Neural crest cell (in vitro differentiated cells): ENCODE measurements at places on chromosomes 4 and X. TPM values are rescaled to one million over a fixed set of nuclear protein-coding genes. Genes with fewer than 3 reads are reported as not detected.

DNA sequence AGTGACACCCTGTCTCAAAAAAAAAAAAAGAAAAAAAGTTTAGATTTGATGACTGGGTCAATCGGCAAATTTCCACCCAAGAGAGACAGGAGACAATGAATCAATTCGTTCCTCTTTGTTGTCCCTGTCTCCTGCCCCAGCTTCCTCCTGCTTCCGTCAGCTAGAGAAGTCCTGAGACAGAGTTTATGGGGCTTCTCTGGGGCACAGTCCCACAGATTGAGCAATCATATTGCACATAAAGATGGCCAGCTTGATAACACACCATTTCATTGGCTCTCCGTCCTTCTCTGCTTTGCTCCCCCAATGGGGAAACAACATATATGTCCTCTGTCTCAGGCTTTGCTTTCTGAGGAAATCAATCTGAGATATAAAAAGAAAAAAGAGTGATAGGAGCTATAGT is 78.4 kb upstream of the FUNDC1 start:
- DNase-seq, result no peak

DNA sequence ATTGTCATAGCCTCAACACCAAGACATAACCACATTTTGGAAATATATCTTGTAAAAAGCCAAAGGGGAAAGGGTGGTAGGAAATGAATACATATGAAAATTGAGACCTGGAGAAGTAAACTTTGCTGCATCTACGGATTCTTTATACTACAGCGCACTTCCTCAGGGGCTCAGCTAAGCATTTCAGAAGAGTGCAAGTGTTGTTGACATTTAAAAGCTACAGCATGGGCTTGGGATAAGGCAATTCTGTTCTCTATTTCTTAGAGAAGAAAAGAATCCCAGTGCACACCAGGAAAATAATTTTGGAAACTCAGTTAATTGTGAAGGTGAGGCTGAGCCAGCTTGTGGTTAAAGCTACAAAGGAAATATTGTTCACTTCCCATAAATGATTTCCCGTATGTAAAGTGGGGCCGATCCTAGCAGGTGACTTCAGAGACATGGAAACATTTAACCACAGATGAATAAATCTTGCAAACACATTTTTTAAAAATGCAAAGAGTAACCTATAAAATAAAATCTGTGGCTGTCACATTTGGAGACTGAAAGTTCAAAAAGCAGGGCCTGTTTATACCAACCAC is 12.6 kb upstream of the GBA3 start:
- no peak for DNase-seq

GAGE12J gene
- total RNA-seq, result not detected in 2 replicates

- DNase-seq, result no peak
Measured at GRCh38 chr4:184190711-184191110, 27.0 kb downstream of the ENPP6 start.

DNA sequence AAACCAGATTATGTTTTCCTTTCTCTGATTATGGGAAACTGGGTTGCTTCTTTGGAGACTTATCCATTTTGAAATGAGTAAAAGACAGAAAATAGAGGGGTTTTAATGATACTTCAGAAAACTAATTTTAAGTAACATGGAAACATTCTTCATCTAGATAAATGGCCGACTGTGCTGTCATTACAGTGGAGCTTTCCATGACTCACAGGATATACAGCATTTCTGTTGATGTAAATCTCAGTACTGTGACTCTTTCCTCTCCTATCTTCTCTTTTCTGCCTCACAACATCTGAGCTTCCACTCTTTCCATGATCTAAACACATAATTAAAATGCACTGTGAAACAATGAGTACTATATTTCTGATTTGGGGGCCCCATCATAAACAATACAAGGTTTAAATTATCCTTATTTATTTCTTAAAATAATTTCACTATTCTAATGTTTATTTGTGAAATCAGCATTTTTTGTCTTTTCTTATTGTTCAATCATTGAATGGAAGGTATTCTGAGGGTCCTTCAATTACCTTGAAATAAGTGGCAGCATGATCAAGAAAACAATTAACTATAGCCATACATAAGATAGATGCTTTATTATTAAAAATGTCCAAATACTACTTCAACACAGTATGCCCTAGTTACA is 19.3 kb downstream of the SEC24D start:
- DNase-seq, result no peak

- no peak for DNase-seq
Measured at GRCh38 chr4:163113921-163114713, 52.6 kb downstream of the NAF1 start.

ZCCHC18 gene
- total RNA-seq, result 8.7 and 9.3 TPM in 2 replicates

CD40LG gene
- not detected in 2 replicates for total RNA-seq

LINC00632 gene
- total RNA-seq, result 243 and 314 TPM in 2 replicates

DNA sequence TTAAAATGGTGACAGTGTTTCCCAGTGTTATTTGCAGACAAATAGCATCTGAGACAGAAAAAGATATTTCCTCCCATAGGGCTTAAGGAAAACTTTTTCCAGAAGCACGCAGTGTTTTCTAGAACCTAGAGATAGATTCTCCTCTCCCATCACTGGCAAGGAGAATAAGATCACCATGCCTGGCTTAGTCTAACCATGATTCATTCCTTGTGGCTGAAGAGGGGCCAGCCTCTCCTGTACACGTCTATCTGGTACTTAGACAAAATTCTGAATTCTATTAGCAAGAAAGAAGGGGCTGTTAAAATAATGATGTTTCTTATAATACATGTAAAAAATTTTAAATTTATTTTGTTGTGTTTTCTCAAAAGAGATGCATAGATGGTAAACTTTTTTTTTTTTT is 296.1 kb upstream of the LDB2 start:
- no peak for DNase-seq

DOK7 gene
- 0.16 TPM in 1 of 2 replicates, not detected in the other for total RNA-seq

DNA sequence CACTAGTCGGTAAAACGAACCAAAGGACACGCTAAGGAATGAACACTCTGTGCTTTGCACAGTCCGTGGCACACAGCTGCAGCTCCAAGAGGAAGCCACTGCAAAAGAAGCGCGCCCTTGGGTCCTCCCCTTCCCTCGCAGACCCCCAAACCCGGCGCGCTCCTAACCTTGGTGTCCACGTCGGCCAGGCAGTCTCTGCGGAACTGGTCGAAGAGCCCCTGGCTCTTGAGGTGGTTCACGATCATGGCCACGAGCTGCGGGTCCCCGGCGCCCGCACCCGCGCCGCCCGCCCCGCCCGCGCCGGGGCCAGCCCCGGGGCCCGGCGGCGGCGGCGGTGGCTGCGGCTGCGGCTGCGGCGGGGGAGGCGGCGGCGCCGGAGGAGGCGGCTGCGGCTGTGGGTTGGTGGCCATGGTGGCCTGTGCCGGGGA is 333 bp downstream of the BOD1L1 start:
- DNase-seq, result no peak

DNA sequence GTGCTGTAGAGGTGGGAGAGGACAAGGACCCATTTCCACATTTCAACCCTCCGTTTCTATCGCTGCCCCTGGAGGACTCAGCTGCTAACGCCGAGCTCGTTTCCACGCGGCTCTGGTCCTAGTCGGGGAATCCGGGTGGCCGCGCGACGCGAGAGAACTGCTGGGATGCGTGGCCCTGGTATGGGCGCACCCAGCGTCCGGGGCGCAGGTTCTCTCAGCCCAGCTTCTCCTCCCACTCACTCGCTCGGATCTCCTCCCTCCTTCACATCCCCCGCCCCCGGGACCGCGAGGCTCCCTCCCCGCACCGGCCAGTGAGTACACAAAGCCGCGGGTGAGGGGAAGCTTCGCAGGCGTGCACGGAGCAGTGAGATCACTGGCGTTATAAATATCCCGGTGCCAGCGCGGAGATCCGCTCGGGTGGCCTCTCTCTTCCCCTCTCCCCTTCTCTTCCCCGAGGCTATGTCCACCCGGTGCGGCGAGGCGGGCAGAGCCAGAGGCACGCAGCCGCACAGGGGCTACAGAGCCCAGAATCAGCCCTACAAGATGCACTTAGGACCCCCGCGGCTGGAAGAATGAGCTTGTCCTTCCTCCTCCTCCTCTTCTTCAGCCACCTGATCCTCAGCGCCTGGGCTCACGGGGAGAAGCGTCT is at the start of gene FGF5:
TSS of gene FGF5 (plus strand) at position 412 of the 649 bp plus-strand sequence. CDS start at position 573, 161 bp downstream.
- DNase-seq, result peak; percentile 30

MBTPS2 gene
- 14.6 and 15.0 TPM in 2 replicates for total RNA-seq

GRCh38 chr4:8157496-8157895 is 1.1 kb downstream of the ABLIM2 start:
- no peak for DNase-seq

- DNase-seq, result no peak
Measured at GRCh38 chr4:182023469-182023868, 219.7 kb upstream of the TENM3 start.

- DNase-seq, result no peak
Measured at GRCh38 chr4:125527681-125528080, 212.9 kb downstream of the FAT4 start.

GRCh38 chr4:171812333-171812664 is 905 bp upstream of the GALNTL6 start:
- DNase-seq, result no peak

DNA sequence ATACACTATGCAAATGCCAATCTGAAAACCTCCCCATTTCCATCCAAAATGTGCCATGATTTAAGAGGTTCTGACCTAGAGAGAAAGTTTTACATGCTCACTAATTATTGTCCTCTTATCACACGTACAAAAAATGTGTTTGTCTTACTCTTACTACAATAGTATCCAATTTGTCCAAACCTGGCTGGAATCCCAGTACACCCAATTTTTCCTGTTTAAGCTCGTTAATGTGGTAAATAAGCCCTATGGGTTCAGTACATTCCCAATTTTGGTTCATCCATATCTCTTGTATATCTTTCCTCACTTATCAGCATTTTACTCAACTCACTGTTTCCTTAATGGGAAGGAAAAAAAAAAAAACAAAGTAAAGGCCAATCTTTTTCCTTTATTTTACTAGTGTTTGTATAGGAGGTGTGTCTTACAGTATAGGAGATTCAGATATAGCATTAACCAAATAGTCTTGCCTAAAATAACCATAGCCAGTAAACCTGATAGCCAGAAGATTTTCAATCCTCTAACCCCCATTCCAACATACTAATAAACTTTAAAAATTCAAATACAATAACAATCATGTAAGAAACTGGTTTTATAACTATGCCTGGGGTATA is 109.8 kb downstream of the PARM1 start:
- DNase-seq, result no peak

GRCh38 chrX:44876086-44876485 is 3.1 kb downstream of the KDM6A start:
- no peak for DNase-seq

GRCh38 chr4:146787731-146788130 is 149.0 kb downstream of the POU4F2 start:
- DNase-seq, result no peak

DNA sequence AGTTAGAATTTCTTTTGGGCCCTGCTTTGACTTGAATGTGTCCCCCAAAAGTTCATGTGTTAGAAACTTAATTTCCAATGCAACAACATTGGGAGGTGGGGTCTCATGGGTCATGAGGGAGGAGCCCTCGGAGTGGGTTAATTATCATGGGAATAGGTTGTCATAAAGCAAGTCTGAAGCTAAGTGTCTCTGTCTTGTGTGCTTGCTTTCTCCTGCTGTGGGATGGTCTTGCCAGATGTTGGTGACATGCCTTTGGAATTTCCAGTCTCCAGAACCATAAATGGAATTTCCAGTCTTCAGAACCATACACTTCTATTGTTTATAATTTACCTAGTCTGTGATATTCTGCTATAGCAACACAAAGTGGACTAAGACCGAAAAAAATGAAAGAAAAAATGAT is 71.6 kb downstream of the RASL11B start:
- no peak for DNase-seq

CYSLTR1 gene
- not detected in 2 replicates for total RNA-seq

ADGRG2 gene
- 0.20 and 0.21 TPM in 2 replicates for total RNA-seq

UGT2B11 gene
- not detected in 2 replicates for total RNA-seq

NPFFR2 gene
- total RNA-seq, result 0.16 TPM in 1 of 2 replicates, not detected in the other

DNA sequence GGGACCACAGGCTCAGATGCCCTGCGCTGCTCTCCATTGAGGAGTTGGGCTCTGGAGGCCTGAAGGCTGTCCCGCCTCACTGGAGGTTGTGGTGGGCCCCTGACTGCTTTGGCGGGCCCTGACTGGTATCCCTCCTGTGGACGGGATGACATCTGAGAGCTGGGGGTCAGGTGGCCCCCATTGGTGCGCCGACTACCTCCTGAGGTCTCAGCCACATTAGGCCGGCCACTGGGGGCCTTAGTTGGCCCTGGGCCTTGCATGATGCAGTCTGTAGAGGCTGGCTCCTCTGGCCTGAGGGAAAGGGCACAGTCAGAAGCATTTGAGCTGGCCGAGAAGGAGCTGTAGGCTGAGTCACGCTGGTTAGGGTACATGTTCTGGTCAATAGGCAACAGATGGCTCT is 164.5 kb upstream of the DGKK start:
- DNase-seq, result no peak

- DNase-seq, result peak; percentile 9
Measured at GRCh38 chr4:139416073-139416673, 37.7 kb upstream of the RAB33B start.

DNA sequence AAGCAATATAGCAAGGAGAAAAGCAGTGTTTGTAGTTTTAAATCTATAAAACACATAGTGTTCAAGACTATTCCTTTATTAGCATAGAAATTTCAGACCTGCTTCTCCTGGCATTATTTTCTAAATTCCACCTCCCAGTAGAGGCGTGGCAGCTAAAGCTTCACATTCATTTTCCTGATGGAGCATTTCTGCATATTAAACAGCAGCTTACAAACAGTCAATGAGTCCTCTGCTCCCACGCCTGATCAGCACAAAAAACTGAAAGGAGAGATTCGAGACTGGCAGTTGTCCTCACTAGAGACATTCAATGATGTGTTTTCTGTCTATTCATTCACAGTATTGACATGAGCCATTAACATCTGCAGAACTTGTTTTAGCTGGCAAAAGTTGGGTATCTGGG is 61.4 kb downstream of the SHISA3 start:
- DNase-seq, result no peak

OPHN1 gene
- 8.3 and 9.4 TPM in 2 replicates for total RNA-seq

- DNase-seq, result no peak
Measured at GRCh38 chrX:18468599-18468998, 43.2 kb downstream of the CDKL5 start.

SEL1L3 gene
- total RNA-seq, result 3.4 and 3.5 TPM in 2 replicates

NUDT10 gene
- 17.7 and 18.3 TPM in 2 replicates for total RNA-seq

DNA sequence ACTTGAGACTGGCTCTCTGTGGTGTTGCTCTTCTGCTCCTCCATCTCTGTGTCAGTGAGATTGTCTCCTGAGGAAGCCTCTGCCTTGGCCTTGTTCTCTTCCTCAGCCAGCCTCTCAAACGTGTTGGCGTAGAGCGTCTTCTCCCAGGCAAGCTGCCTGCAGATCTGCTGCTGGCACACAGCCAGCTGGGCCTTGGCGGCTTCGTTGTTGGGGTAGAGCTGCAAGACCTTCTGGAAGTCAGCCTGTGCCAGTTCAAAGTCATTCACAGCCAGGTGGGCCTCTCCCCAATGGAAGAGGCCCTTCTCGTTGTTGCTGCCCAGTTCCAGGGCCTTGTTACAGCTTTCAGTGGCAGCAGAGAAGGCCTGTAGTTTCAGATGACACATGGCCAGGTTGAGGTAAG is 159.1 kb downstream of the NDST3 start:
- no peak for DNase-seq
